GM13976 (cell line): ENCODE measurements at places on chromosomes 16 and 17.

DNA sequence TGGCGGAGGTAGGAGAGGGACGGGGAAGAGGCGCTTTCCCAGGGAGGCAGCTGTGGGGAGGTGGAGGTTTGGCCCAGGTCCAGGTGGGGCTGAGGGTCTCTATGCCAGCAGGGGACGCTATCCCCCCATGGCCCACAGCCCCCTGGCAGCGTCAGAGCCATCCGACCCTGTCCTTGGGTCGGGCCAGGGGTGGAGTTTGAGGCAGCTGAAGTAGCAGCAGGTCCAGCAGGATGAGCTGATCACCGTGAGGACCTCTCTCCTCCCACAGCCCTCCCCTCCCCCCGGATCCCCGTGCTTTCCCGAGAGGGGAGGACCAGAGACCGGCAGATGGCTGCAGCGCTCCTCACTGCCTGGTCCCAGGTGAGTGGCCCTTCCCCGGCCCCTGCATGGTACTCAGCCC is 3.2 kb downstream of the ZNF205 start:
- no peak for DNase-seq

GRCh38 chr17:58412961-58413586 is 4.3 kb downstream of the RNF43 start:
- no peak for DNase-seq

GRCh38 chr17:49520386-49521087 is 25.4 kb downstream of the NGFR start:
- DNase-seq = no peak

DNA sequence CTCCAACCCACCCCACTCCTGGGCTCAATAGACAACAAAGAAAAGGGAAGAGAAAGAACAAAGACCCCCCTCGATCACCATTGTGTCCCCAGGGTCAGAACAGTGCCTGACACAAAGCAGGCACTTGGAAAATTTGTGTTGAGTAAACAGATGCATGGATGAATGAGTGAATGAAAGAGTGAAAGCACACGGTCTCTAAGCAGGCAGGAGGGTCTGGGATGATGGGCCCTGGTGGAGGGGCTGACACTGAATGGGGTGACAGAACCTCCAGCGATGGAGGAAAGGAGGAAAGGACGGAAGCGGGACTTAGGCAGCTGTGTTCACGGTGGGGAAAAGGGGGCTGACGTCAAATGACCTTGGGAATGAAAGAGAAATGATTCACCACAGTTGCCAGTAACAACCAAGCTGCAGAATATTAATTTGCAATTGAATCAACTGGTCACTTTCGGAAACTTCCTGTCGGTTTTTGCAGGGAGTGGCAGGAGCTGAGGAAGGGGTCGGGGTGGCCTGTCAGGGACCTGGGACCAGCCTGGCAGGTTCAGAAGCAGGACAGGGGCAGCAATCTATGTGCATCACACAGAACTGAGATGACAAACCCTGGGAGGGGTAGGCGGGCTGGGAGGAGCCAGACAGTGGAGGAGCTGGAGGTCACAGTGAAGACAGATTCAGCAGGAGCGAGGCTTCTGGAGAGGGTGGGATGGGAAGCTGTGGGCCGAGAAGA is 6.7 kb upstream of the GAST start:
- DNase-seq = no peak

DNA sequence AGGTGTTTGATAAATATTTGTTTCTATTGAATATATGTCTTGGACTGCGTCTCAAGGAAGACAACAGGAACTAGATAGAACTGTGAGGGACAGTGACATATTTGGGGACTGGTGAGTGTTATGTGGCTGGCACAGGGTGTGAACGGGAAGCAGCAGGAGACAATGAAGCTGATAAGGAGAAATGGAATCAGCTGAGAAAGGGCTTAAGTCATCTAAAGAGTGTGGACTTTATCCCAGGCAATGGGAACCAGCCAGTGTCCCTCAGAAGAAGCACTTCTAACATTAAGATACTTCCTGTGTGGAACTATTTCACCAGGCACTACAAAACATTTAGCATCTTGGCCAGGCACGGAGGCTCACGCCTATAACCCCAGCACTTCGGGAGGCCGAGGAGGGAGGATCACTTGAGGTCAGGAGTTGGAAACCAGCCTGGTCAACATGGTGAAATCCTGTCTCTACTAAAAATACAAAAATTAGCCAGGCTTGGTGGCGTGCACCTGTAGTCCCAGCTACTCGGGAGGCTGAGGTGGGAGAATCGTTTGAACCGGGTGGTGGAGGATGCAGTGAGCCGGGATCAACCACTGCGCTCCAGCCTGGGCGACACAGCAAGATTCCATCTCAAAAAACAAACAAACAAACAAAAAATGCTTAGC is 41.2 kb downstream of the ARHGAP17 start:
- no peak for DNase-seq
